ENCODE measurements at places on chromosomes 2 and 18.

DNA sequence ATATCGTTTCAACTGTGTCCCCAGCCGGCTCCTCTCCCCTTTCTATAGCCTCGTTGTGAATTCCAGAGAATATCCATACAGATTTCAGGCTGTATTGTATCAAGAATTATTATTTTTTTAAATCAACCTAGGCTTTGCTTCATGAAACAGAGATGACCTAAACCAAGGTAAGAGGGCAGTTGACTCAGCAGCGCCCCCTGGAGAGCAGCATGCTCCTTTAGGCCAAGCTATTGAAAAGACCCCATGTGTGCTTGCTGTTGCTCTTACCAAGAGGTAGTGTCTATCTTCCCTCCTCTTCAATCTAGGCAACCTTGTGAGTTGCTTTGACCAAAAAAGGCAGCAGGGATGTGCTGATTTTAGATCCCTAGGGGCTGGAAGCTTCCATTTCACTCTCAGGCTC is 426.7 kb upstream of the SMIM21 start:
- DNase-seq = no peak

DNA sequence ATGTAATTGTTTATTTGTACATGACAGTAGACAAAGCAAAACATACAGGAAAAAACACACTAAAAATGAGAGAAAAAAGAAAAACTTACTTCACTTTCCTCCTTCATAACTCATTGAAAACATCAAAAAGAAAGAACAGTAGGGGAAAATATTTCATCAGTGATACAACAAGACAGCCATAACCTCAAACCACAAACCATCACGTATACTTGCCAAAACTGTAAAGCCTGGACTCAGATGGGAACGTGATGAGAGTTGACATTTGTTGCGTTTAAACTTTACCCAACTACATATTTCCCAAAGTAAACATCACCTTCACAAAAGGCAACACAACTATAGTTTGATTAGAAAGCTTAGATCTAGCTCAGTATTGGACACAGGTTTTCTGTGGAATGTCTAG is 278.2 kb upstream of the COL3A1 start:
- DNase-seq = no peak

GRCh38 chr2:1876352-1876751 is 132.0 kb upstream of the PXDN start:
- DNase-seq = no peak

- DNase-seq = no peak
Observed at GRCh38 chr18:64095056-64095455, 53.8 kb downstream of the LINC00305 start.

DNA sequence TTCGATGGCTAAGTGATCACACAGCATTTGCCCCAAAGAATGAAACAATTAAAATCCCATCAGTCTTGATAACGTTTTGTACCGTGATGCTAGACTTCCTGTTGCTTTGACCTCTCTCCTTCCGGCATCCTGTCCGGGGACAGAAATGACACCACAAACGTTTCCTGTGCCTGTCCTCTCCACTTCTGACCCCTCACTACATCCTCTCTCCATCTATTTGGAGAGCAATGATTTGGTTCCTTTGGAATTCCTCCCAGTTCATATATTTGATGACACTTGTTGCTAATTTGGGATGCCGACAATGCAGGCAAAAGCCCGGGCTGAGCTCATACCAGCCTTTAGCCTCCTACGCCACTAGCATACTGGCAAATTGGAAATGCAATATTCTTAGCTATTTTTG is 151.2 kb upstream of the CCDC68 start:
- DNase-seq = no peak

- no peak for DNase-seq
Observed at GRCh38 chr2:239343946-239344856, 56.6 kb downstream of the HDAC4 start.

GRCh38 chr2:45942237-45942738 is 290.8 kb downstream of the PRKCE start:
- DNase-seq = no peak

DNA sequence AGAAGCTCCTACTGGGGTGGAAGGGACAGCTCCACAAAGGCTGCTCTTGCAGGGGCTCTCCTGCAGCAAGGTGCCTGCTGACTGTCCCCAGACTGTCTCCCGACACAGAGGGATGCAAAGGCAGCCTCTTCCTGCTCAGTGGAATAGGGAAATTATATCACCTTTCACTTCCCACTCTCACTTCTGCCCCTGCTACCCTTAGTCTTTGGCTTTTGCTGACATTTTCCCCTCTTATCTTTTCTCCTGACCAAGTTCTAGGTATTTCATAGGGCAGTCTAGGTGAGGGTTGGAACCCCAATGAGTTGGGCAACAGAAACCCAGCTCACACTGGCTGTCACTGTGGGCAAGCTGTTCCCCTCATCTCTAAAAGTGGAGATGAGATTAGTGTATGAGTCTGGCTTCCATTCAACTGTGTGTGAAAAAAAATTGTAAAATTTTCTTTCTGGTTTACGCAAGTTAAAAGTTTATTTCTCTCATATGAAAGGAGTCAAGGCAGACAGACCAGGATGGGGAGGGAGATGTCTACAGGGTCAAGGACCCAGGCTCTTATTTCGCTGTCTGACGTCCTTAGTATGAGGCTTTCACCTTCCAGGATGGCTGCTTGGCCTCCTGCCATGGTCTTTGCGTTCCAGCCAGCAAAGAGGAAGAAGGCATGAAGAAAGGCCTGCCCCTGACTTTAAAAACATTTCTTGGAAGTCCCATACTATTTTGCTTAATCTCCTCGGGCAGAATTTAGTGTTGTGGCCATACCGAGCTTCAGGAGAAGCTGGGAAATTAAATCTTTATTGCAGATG is 7.5 kb upstream of the MOCOS start:
- DNase-seq = no peak

GRCh38 chr18:74217476-74218143 is 69.3 kb downstream of the TIMM21 start:
- DNase-seq = no peak

DNA sequence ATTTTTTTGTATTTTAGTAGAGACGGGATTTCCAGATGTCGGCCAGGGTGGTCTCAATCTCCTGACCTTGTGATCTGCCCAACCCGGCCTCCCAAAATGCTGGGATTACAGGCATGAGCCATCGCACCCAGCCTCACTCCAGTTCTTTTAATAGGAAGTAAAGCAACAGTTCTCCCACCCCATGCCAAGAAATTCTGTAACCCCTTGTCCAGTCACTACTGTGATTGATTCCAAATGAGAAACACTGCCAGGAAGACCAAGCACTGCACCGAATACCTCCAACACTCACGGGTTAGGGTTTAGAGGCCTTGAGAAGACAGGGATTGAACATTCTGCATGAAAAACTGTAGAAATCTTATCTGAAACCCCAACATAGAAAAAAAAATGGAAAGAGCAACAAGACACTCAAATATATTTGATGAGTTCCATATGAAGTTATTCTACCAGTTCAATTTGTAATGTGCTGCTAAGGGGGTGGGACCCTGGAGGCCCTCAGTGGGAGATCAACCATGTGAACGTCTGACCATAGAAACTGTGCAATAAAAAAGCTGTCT is 48.2 kb upstream of the BIN1 start:
- no peak for DNase-seq

DNA sequence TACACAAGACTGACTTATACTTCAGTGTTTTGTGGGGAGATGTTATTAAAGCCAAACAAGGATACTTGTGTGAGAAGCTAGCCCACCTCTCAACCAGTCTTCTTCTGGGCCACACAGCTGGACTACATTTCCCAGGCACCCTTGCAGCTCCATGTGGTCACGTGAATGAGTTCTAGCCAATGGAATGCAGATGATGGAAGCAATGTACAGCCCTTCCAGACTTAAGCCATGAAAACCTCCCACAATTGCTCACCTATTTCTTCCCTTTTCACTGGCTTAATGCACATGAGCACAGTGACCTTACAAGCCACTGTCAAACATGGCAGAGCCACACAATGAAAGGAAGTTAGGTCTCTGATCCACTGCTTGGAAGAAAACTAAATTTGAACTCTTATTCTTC is 20.4 kb upstream of the FEZ2 start:
- DNase-seq = no peak

GRCh38 chr2:8502316-8502715 is 179.5 kb upstream of the ID2 start:
- DNase-seq = no peak

GRCh38 chr2:121128741-121129659 is 156.0 kb downstream of the TFCP2L1 start:
- DNase-seq = no peak

GRCh38 chr2:112920923-112921532 is 10.1 kb downstream of the IL37 start:
- no peak for DNase-seq

DNA sequence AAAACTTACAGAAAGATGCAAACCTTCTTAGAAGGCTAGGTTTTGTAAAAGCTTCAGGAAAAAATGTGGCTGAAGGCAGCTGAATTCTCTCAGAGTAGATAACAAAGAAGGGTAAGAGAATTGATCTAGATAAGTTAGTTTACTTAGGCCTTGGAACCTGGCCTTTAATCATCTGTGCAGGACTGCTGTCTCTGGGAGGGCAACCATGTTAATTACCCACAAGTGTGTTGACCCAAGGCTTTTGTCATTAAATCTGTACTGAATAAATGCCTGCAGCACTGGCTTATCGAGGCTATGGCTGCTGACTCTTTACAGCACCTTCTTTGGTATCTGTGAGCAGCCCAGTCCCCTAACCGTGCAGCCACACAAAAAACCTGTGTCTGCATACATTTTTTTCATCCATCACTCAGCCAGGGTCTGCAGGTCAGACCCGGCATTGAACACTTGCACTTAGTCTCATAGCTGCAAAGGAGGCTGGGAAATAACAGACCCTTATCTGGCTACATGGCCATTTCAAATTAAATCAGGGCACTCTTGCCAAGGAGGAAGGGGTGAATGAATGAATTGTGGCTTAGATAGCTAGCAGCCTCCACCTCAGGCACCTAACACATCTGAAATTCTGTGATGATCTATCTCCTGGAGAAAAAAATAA is 120.2 kb upstream of the MSH2 start:
- DNase-seq = no peak

GRCh38 chr2:190158798-190159434 is 96.4 kb upstream of the MSTN start:
- DNase-seq = no peak

DNA sequence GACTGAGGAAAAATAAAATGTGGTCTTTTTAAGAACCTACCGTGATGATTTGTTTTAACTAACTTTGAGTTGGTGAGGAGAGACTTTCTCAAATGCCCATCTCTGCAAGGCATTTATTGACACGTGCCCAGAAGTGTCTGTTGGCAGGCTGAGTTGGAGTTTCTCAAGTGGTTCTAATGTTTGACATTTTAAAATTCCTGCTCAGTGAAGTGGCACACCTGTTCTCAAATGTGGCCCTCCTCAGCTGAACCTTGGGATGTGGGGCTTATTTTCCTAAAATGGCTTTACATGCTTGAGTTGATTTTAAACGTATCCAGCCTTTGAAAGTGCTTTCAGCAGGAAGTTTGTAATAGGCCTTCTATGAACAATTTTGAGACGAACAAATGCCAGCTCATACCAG is 876 bp upstream of the CAVIN2 start:
- DNase-seq = no peak
